RPMI7951 (cell line): ENCODE measurements at places on chromosomes 3 and 15. TPM values are rescaled to one million over a fixed set of nuclear protein-coding genes. Genes with fewer than 3 reads are reported as not detected.
A peak's percentile ranks its signal among the peaks of the same experiment; 100 is the strongest.

Gene ZDHHC23
- 1.3 and 1.6 TPM in 2 replicates for total RNA-seq

Gene CSK
- total RNA-seq = 21.4 and 24.6 TPM in 2 replicates

Gene C3orf85
- not detected in 2 replicates for total RNA-seq

Gene NANOGP8
- total RNA-seq = not detected in 2 replicates

Gene PCLAF
- total RNA-seq = 185 and 229 TPM in 2 replicates

Gene GP5
- not detected in 2 replicates for total RNA-seq

Gene CSPG4
- 31.4 and 52.5 TPM in 2 replicates for total RNA-seq

Gene KY
- not detected in 2 replicates for total RNA-seq

DNA sequence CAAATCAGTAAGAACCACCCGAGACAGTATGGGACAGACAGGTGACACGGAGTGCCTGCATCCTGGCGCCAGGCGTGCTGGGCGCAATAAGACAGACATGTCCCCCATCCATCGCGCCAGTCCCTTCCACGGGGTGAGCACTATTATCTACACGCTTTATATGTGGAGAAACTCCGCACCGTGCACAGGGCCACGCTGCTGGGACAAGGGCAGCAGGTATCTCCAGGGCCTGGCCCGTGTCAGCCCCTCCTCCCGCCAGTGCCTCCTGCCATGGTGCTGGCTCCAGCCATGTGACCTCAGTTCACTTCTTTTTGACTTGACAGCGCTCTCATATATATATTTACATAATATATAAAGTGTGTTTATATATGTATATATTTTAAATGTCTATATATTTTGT, 42.6 kb downstream of the TNK2 start:
- no peak for DNase-seq

- DNase-seq = no peak
Measured at GRCh38 chr3:176208283-176208682, 989.0 kb downstream of the TBL1XR1 start.

GRCh38 chr3:25456723-25457670, 28.9 kb downstream of the RARB start:
- DNase-seq = no peak

- DNase-seq = peak; percentile 73
Measured at GRCh38 chr3:168040607-168041208, 55.0 kb downstream of the GOLIM4 start.

DNA sequence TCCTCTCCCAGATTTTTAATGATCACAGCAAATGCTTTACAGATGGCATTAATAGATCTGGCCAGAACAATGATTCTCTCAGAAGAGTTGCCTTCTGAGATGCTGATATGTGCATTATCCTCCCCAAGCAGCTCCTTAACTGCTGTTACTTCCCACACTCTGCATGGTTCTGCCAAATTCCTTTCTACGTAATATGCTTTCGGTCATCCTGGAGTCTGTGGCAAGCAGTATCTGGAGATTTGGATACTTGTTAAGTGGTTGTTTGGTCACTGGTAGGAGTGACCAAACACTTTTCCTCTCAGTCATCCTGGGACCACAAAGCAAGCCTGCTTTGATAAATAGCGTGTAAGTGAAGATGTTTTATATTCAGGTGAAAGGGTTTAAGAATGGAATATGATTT, 71.1 kb upstream of the CCNL1 start:
- DNase-seq = peak; percentile 19

DNA sequence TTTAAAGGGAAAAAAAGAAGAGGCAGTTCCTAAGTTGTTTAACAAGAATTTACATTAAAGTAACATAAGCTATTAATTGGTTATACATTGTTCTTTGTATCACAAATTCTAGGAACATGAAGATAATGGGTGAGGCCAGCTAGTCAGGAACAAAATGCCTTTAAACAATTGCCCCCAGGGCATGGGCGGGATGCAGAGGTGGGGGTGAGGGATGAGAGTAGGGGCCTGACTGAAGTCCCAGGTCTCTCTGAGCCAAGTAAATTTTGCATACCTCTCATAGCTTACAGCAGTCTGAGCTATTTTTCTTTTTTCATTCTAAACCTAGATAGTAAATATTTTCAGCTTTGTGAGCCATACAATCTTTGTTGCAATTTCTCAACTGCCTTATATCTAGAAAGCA, 77.8 kb upstream of the RNU6-1 start:
- DNase-seq = no peak

GRCh38 chr15:74022706-74023470, 28.4 kb downstream of the PML start:
- DNase-seq = no peak

- no peak for DNase-seq
Measured at GRCh38 chr3:125684199-125684598, 88.9 kb upstream of the OSBPL11 start.

DNA sequence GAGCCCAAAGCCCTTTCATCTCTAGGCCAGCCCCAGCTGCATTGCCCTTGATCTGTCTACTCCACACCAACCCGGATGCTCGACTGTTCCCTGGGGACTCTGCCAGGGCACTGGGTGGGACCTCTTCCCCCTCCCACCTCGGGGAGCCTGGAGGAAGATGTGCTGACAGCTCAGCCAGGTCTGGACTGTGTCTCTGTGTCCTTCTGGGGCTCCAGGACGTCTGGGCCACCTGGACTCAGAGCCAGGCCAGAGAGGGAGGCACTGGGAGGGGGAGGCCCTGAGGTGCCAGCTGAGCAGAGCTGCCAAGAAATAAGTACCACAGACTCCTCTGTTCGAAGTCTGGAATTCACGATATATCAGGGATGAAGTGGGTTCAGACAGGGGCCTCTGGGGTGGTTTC, 5.8 kb upstream of the HCN4 start:
- DNase-seq = no peak

DNA sequence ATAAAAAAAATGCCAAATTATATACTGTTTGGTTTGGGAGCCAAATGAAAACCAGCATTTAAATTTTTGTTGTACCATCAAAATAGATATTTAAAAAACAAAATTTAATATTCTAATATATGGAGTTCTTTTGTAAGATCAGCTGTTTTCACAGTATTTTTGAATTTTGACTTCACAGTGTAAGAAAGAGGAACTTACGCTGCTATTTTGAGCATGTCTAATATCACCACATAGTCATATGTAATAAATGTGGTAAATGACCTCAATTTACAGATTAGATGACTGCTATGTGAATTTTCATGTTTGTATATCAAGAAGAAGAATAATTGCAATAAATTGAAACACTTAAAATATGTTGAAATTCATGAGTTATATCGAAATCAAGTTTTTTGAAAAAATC, 189.6 kb downstream of the ARRDC4 start:
- DNase-seq = no peak

- DNase-seq = peak; percentile 79
Measured at GRCh38 chr3:22296601-22297000, 545.6 kb upstream of the ZNF385D start.
